ENCODE measurements at places on chromosomes 3 and 15.

- no peak for DNase-seq
Observed at GRCh38 chr3:29521751-29522150, 240.9 kb downstream of the RBMS3 start.

- no peak for DNase-seq
Observed at GRCh38 chr3:114746502-114746901, 400.6 kb downstream of the ZBTB20 start.

DNA sequence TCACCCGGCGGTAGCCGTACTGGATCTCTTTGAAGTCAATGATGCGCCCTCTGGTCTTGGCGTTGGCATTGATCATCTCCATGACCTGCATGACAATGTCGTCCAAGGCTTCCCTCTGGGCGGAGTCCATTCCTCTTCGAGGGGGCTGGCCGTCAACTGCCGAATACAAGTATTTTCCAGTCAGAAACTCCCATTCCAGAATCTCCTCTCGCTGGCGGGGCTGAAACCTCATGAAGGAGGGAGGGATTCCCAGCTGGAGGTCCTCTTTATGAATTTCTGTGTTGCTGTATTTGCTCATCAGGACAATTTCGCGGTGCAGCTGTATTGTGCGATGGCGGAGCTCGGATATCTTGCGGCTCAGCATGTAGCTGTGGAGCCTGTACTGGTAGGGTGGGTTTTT is 73.4 kb downstream of the CHSY1 start:
- DNase-seq, result no peak

GRCh38 chr3:25289156-25289555 is 138.9 kb upstream of the RARB start:
- DNase-seq, result no peak

DNA sequence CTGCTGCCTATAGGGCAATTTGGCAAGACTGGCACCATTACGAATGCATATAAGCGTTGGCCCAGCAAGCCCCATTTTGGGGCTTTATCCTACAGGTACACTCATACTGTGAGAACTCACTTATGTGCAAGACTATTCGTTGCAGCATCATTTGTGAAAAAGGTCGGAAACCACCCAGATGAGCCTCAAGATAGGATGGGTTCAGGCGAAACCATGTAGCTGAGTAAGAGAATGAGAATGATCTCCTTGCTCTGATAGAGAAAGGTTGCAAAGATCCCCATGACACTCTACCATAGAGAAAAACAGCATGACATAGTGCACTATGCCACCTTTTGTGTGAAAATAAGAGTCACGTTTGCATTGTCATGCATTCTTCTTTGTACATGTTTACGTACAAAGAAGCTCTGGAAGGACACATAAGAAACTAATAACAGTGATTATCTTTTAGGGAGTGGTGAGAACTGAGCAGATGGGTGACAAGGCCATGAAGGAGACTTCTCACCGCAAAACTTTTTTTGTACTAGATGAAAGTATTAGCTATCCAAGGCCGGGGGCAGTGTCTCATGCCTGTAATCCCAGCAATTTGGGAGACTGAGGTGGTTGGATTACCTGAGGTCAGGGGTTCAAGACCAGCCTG is 50.0 kb downstream of the RHCG start:
- no peak for DNase-seq

- no peak for DNase-seq
Observed at GRCh38 chr3:2516762-2517441, 418.2 kb downstream of the CNTN4 start.

- DNase-seq, result no peak
Observed at GRCh38 chr15:94586099-94586498, 354.7 kb downstream of the MCTP2 start.

DNA sequence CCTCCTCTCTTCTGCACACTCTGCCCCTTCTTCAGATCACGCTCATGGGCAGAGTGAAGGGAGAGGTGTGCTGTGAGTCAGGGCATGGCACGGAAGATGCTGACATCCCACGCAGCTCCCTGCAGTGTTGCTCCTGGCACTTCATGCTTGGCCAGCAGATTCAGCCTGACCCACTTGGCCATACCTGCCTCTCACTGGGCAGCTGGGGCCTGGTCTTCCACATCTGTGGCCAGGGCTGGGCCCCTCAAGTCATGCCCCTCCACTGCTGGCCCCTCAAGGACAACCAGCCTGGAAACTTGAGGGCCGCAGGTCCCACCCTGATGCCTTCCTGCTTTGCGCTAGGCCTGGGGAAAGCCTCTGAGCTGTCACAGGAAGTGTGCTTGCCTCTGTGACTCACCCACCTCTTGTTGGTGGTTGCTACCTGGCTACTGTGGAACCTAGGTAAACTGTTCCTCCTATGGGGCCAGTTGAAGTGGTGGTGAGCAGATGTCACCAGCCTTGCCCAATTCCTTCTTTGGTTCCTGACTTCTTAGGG is 48.7 kb downstream of the BSN start:
- DNase-seq, result peak; percentile 9

- no peak for DNase-seq
Observed at GRCh38 chr3:16468336-16469098, 45.0 kb downstream of the RFTN1 start.

GRCh38 chr3:149005416-149005815 is 14.1 kb downstream of the GYG1 start:
- no peak for DNase-seq

Measured in D341Med (cell line).